ENCODE measurements at places on chromosomes 7 and 10.

DNA sequence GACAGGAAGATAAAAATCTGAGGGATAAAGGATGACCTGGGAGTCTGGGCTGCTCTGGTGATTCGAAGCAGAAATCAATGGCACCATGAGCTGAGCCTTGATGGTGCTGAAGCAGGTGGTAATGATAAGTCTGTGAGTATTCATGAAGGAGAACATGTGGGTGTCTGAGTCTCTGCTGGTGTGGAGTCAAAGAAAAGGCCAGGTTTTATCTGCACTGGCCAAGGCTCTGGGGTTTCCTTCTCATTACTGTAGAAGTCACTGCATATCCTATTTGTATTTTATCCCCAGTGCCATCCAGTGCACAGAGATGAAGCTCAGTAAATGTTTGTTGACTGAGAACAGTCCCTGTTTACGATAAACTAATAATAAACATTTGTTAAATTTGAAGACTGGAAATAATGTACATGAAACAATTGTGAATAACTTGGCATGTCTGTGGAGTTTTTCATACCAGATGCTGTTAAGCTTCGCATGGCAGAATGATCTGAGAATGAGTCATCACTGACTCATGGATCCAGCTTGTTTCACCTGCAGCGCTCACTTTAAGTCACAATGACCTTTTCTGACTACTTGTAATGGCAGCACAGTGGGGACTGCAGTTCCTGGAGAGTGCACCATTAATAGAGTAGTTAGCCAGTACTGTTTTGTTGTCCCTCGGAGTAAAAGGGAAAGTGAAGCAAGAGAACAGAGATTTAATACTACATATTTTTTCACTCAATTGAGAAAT, 538.5 kb downstream of the HTR7 start:
- no peak for DNase-seq

GRCh38 chr7:54091322-54091721, 450.9 kb upstream of the VSTM2A start:
- no peak for DNase-seq

DNA sequence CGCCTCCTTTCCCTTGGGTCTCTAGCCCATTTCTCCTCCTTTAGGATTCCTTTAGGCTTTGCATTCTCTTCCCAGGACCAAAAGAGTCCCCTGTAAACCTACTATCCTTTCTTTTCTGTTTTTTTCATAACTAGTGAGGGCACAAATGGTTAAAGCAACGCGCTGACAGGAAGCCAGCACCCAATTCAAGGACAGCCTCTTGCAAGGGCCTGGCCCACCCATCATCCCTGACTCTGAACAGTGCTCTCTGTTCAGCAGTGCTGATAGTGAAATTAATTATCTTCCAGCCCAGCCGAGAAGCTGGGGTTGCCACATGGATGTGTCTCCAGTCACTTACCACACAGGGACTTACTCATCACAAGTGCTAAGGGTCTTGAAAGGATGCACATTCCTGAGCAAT, 38.3 kb upstream of the RNF32 start:
- no peak for DNase-seq

DNA sequence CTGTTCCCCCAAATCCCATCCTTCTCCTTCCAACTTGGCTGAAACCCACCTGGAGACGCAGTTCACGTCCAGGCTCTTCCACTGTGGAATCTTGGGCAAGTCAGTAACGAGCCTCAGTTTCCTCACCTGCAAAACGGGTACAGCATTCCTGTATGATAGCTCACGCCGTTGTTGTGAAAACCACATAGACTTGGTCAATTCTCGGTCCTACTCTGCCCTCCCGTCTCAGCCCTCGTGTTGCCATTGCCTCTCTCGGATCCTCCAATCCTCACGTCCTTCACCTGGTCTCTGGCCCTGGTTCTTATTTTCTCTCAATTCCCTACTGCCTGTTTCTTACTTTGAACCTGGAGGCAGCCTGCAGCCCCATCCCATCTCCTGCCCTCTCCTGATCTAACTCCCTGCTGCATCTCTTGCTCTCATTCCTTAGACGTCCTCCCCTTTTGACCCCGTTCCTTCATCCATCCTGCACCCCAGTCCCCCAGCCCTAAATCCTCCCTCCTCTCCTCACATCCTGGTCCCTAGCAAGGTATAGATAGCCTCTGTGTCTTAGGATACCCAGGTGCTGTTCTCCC, 2.0 kb upstream of the MUC12 start:
- no peak for DNase-seq

DNA sequence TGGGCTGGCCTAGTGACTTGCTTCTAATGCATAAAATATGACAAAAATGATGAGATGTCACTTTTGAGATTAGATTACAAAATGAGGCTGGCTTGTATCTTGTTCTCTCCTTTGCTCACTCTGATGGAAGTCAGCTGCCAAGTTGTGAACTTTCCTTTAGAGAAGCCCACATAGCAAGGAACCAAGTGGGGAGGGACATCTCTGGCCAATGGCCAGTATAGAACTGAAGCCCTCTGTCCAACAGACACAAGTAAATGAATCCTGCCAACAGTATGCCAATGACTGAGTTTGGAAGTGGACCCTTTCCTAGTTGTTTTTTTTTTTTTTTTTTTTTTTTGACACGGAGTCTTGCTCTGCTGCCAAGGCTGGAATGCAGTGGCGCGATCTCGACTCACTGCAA, 3.3 kb downstream of the ZC3HC1 start:
- DNase-seq, result no peak

DNA sequence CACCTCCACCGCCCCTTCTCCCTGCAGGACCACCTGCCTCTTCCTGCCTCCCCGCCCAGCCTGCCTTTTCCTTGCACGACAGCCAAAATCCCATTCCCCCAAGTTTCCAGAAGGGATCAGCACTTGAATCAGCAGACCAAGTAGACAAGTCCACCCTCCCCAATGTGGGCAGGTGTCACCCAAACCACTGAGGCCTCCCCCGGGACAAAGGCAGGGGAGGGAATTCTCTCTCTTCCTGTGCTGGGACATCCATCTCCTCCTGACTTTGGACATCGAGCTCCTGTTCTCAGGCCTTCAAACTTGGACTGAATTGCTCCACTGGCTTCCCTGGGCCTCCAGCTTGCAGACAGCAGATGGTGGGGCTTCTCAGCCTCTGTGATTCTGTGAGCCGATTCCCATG, 21.6 kb upstream of the PSMG3 start:
- no peak for DNase-seq

DNA sequence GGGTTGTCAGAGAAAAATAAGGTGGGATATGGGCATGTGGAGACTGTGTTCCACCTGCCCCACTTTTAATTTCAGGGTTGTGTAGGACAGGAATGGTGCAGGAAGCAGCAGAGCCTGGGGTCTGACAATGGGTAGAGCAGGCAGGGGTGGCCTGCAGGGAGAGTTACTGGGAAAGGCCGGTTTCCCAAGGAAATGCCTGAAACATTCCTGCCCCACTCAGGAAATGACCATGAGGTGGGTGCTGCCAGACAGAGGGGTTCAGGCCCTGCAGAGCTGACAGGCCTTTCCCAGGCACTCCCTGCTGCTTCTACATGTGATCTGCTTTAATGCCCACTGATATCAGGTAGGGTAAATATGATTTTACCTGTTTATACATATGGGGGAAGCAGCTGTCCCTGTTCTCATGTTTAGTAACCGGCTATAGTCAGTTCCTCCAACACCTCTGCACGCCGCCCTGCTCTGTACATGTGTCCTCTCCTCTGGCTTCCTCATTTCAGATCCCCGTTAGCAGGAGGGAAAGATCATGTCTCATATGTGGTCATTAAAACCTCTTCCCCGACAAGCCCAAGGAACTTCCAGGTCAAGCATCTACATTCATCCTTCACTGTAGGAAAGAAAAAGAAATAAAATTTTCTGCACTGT, 118.6 kb upstream of the PRSS58 start:
- no peak for DNase-seq

DNA sequence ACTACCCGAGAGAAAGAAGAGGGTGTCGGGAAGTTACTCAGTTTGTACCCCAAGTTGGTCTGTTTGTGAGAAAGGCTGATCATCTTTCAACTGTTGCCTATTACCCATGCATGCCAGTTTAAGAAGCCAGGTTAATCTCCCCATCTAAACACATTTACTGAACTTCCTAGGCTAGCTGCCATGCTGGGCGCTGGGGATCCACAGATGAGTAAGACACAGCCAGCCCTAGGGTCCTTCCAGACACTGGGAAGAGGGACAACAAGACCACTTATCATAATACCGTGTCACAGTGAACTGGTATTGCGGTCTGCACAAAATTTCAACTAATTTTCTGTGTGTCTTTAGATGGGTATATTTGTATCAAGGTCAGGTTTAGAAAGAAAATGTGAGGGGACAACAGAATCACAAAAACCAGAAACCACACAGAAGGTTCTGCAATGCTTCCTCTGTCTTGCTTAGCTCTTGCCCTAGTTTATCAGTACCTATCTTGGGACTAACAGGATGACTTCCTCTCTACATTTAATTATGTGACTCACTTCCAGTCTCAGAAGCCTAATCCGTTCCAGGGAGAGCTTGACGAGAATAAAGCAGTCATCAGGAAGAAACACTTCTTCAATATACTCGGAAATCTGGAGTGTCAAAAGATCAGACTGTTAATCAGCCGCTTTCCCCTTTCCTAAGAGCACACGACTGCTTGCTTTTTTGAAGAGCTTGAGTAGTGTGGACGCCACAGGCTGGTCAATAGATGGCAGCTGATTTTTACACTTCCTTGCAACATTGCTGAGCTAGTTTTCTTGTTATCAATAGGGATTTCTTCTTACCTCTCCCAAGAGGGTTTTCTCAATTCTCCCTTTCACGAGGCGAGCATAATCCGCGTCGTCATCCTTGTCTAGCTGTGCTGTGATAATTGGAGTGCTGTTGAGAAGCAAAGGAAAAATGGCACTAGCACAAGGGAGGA, 45.7 kb downstream of the POLR3A start:
- no peak for DNase-seq

DNA sequence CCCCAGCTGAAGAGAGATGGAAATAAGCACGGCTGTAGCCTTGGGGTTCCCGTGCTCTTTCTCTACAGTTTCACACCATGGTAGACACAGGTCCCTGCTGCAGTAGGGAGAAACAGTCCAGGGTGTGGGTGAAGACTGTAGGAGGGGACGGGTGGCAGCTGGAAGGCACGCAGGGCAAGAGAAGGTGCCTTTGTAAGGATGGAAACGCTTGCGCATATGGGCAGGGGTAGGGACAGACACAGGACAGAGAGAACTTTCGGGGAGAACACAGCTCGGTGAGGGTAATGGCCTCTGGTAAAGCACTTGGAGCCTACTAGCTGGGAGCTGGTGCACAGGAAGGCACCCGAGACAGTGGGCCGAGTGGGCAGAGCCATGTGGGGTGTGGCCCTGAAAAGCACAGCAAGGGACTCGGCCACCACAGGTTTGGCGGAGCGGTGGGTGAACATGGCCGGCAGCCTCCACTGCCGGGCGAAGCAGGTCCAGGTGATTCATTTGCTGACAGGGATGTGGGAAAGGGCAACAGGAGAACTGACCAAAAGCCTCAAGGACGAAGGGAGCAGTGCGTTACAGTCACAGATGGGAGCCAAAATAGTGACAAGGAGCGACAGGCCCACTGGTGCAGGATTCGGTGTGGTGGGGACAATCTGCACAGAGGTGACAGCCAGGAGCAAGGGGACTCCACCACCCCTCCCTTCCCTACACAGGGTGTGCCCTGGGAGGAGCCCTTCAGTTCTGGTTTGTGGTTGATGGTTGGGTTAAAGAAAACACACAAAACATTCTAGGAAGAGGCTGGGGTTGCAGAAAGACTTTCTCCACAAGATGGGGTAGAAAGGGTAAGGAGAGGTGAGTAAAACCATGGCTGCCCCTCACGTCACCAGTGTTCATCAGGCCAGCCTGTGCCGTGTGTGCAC, 97.1 kb downstream of the VOPP1 start:
- DNase-seq, result no peak

- no peak for DNase-seq
Measured at GRCh38 chr7:154578336-154578735, 424.6 kb downstream of the PAXIP1 start.

- no peak for DNase-seq
Measured at GRCh38 chr7:52959336-52959735, 76.1 kb upstream of the POM121L12 start.

GRCh38 chr7:138546064-138546619, 86.1 kb downstream of the TRIM24 start:
- no peak for DNase-seq

- DNase-seq, result no peak
Measured at GRCh38 chr7:80089366-80089765, 45.3 kb upstream of the GNAI1 start.

DNA sequence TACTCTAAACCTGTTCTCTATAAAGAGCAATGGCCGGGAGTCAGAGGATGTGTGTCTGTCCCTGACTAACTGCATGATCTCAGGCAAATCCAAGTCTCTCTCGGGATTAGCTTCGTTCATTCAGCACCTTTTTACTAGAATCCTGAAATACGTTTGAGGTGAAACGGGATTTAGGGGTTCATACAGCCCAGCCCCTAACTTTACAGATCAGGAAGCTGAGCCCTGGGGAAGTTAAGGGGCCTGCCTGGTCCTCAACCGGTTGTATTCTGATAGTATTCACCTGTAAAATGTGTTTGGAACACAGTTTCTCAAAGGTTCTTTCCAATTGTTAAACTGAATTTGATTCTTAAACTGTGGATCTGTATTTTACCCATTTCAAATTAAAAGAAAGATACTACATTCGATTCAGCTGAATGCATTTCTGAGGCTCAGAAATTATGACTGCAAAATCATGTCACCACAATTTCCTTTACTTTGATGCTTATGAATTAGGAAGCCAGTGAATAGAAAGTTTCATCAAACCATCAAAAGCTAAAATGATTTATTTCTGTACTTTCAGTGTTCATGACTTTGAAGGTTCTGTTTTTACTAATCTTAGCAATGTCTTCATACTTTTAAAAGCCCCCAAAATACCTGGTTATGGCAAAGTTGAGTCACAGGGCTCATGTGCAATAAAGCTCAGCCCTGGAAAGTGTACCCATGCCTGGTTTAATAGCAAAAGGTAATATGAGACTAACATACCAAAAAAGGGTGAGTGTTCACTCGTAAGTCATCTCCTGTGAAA, 28.9 kb upstream of the EZH2 start:
- no peak for DNase-seq

DNA sequence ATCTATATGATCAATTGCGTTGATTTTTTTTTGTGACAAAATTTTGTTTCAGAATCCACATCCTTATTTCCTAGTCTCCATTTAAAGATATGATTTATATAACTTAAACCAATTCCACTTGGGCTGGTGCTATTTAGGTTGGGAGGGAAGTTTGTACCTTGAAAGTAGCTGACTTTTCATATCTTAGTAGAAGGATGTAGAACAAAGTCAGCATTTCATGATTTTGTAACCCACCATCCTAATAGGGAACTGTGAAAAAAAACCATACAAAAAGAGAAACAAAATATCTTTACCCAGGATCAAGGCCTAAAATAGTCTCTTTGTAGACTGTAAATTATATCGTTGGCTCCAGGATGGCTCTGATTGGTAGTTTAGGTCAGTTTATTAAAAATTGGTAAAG, 8.3 kb downstream of the HECTD2 start:
- DNase-seq, result no peak

GRCh38 chr10:48671914-48672595, 12.6 kb upstream of the WDFY4 start:
- no peak for DNase-seq

GRCh38 chr7:11332865-11333228, 359.2 kb downstream of the PHF14 start:
- DNase-seq, result no peak
